Stimulated activated CD8-positive, alpha-beta memory T cell treated with anti-CD3 and anti-CD28 coated beads, Interleukin-2, amount 100 ng/mL, for 48 hours (primary cell): ENCODE measurements at places on chromosomes 2 and 18.

- DNase-seq: no peak
Observed at GRCh38 chr2:65320042-65320725, 92.6 kb downstream of the ACTR2 start.

DNA sequence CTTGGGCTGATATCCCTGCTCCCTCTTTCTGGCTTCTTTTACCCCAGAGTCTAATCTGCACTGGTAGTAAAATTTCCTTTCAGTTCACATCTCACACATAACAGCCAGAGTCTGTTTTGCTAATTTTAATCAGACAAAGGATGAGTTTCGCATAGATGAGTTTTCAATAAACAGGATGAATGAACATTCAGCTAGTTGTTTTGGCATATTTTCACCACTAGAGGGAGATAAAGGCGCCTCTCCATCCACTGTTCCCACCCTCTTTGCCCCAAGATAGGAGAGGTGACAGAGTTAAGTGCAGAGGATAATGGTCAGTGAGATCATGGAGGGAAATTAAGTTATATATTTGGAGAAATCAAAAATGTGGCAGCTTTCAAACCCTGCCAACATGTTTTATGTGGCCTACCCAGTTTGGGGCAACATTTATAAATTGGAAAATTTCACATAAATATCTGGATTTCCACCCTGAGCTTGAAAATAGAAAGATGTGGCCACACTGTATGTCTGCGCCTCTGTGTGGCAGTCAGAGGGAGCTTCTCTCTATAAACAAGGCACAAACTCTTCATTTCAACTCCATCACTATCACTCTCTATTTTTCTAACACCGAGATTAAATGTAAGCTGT, 48.5 kb upstream of the DTNA start:
- no peak for DNase-seq

- no peak for DNase-seq
Observed at GRCh38 chr2:175062787-175063585, 57.8 kb upstream of the CHN1 start.

GRCh38 chr18:24342347-24342746, 55.3 kb downstream of the OSBPL1A start:
- DNase-seq: no peak

DNA sequence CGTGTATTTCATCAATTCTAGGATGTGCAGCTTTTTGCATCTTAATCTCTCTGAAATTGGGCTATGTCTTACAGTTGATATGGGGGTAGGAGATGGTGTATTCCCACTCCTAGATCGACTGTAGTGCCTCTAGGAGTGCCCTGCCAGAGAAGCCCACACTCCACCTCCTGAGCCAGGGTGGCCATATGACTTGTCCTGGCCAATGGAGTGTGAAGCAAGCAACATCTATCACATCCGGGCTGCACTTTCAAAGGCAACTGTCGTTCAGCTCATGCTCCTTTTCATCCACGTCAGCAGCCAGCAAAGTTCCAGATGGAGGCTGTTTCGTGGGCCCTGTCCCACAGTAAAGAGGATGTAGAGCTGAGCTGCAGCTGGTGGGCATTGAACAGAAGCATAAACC, 149.4 kb upstream of the SLC1A4 start:
- no peak for DNase-seq

DNA sequence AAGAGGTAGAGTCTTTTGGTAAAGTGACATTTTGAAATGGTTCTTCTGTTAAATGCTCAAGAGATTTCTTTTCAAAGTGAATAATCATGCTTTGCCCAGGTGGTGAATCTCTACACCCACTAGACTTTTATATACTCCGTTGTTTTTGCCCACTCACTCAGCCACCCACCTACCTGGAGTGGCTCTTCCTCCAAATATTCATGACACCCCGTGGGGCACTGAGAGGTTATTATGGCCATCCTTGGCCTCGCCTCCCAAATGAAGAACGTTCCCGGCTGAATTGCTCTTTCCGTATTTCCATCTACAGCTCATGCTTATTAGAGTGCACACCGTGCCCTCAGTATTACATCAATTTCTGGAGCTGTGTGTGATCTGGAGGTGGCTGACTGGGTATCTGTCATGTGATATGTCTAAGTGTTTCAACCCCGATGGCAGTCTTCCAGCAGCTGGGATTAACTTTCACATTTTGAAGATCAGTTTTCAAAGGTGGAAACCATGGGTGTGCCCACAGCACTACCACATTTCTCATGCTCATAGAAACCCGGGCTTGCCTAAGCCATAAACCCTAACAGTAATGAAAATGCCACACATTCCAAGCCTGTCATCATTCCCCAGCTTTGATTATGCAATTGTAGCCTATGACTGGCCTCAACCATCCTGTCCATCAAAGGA, 406.6 kb upstream of the MMADHC start:
- DNase-seq: no peak

DNA sequence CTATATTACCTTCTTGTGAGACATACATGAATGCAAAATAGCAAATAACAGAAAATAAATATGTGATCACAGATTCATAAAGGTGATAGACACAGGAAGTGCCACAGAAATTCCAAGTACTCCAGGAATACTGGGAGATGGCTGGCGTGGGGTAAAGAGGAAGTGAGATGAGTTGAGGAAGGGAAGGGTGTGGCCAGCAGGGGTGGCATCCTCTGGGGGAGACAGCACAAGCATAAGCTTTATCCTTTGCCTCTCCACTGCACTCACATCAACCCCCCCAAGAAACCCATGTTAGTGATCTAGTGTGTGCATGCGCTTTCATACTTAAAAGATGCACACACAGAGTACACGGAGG, 94.8 kb upstream of the B3GNT7 start:
- DNase-seq: no peak

- DNase-seq: no peak
Observed at GRCh38 chr2:168272225-168272624, 24.8 kb upstream of the STK39 start.

GRCh38 chr2:206085742-206086445, at the start of gene INO80D:
Gene INO80D (minus strand): TSS chr2:206086174. CDS start chr2:206063016, 23,158 bp downstream.
- peak; percentile 56 for DNase-seq

- no peak for DNase-seq
Observed at GRCh38 chr2:136134126-136134525, 16.2 kb upstream of the CXCR4 start.

DNA sequence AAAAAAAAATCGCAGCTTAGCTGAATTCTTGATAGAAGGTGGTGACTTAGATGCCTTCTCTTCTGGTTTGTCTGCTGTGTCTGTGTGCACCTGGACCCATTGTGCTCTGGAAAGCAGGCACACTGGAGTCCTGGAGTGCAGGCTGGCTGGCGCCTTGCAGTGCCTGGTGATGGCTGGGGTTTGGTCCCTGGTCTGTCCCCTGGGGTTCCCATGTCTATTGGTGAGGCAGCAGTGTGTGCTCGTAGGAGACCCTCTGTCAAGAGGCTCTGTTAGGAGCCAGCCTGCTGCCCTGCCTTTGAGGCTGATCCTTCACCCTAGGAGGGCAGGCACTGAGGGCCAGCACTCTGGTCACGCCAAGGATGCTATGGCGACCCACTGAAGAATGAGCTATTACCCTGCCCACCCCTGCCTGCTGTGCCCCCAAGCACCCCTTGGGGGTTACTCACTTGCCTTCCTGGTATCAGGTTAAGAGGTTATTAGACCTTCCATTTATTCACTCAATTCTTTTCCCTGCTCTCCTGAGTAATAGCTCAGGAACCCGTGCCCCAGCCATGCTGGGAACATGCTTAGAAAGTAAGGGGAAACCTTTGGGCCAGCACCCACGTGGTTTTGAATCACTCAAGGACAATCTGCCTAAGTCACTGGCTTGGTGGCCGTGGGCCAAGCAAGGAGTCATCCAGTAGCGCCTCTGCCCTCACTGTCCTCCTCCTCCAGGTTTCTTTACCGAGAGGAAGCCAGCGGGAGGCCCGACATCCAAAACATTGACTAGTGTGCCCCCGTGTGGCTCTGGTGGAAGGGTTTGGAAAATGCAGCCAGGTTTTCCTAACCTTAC, 284.5 kb downstream of the PRKCE start:
- DNase-seq: peak; percentile 36
